Fibroblast of villous mesenchyme (primary cell): ENCODE measurements at places on chromosomes 7 and 10. TPM values are rescaled to one million over a fixed set of nuclear protein-coding genes. Genes with fewer than 3 reads are reported as not detected.

GRCh38 chr7:43771573-43771972 lies 13.1 kb downstream of the BLVRA start:
- no peak for DNase-seq

DNA sequence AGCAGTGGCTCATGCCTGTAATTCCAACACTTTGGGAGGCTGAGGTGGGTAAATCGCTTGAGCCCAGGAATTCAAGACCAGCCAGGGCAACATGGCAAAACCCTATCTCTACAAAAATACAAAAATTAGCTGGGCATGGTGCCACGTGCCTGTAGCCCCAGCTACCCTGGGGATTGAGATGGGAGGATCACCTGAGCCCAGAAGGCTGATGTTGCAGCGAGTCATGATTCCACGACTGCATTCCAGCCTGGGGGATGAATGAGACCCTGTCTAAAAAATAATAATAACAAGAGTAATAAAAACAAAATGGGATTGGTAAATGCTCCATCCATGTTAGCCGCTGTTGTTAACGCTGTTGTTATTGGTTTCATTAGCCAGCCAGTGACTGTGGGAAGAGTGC lies 1.3 kb upstream of the HKDC1 start:
- no peak for DNase-seq

DNA sequence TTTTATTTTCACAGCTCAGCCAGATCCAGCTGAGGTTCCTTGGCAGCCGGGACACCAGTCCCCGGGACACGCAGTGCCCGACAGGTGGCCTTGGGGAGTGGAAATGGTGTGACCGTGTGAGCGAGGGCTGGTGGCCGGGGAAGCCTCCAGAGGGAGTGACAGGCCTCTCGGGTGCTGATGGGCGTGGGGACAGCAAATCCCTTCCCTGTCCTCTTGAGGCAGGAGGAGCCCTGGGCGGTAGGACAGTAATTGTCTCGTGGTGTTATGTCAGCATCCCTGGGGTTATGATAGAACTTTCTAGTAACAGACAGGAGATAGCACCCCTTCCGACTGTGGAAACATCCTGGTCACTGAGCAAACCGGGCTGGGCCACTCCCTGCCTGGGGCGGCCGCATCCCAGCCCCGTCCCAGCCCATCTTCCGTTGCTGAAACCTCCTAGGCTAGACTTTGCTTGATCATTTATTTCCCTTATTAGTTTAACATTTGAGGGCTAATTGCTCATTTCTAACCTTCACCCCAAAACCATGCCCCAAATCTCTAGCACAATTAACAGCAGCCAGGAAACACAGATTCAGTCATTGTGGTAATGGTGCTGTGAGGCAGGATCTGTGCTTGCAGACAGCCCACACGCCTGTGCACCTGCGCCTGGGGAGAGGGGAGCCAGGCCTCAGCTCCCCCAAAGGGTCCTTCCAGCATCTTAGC lies 63.3 kb downstream of the ELFN1 start:
- no peak for DNase-seq

DNA sequence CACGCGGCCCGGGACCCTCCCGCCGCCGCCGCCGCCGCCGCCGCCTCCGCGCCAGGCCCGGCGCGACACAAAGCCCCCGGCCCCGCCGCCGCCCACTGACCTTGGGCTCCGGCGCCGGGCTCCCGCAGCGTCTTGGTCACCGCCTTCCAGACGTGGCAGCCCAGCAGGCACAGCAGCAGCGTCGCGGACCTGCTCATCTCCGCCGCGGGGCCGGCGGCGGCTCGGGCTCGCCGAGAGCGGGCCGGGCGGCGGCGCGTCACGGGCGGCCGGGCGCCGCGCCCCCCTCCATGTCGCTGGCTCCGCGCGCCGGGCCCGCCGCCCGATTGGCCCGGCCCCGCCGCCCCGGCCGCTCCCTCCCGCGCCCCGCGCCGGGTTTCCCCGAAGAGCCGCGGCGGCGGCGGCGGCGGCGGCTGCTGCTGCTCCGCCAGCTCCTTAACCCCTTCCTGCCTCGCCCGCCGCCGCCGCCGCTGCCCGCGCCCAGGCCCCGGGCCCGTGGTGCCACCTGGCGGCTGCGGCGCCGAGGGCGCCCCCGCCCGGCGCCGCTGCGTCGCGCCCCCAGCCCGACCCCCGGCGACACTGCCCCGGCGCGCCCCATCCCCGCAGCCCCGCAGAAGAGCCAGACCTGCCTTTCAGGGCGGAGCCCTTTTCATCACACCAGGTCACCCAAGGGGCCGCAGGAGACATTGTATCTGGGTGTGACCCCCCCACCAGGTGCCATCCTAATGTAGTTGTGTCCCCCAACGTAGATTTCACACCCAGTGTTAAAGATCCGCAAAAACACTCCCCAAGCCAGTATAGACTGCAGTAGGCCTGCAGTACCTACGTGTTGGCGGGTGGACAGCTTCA lies at the start of gene FAM171A1:
Gene FAM171A1 (minus strand): TSS at position 434 of the 846 bp plus-strand sequence. CDS start 237 bp downstream, at position 197.
- DNase-seq = peak; percentile 49

GRCh38 chr10:78729366-78729765 lies 339.4 kb upstream of the ZMIZ1 start:
- DNase-seq = no peak

GRCh38 chr10:22831586-22831985 lies 96.3 kb upstream of the ARMC3 start:
- no peak for DNase-seq

DNA sequence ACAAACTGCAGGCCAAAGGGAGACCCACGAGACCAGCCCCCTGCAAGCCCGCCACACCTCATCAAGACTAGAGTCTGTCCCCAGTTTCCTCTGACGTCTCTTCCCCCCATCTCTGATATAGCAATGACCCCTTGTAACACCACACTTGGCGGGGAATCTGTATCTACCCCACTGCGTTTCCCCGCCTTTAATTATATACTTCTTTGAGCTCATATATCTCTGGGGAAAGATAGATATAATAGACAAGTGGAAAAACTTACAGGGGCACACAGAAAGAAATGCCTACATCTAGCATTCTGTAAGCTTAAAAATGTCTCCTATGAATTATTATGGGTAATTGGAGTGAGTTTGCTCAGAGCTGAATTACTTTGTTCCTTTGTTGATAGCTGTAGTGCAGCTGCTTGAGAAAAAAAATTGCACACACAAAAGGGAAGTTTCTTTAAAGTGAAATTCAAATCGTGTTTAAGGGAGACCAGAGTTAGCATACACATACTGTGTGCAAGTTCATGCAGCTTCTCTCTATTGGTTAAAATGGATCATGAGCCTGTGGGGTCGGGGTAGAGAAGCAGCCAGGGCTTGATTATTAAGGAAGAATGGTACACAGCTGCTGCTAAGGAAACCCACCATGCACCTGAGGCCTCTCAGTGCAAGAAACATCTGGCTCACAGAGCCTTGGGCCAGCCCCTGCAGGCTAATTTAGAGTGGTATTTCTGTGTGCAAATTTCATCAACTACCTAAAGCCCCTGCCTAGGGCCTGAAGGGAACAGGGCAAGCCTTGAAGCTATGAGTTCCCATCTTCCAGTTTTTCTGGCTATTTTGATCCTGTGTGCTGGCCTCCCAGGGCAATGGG lies 32.5 kb downstream of the CDCA7L start:
- DNase-seq = no peak

DNA sequence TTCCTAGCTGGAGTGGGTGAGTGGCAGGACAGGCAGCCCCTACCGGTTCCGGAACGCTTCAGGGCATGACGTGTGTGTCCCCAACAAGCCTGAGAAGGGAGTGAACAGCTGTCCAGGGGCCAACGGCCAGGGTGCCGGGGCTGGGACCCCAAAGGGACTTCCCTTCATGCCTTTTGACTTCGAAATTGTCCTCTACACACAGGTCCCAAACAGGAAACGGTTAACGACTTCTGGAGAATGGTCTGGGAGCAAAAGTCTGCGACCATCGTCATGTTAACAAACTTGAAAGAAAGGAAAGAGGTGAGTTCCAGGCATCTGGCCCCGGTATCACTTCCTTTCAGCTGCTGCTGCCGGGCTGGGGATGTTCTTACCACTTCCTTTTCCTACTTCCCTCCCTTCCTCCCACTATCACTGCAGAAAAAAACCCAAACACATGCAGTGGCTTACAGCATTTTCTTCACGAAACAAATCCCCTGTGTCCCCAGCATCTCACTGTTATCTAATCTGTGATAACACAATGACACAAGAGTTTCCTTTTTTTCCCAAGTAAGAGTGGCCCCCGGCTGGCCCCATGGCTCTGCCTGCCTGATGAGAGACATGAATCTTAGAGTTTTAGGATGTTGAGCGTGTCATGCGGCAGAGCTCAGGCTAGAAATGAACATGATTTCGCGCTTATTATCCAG lies 63.2 kb downstream of the MKI67 start:
- DNase-seq = peak; percentile 13

DNA sequence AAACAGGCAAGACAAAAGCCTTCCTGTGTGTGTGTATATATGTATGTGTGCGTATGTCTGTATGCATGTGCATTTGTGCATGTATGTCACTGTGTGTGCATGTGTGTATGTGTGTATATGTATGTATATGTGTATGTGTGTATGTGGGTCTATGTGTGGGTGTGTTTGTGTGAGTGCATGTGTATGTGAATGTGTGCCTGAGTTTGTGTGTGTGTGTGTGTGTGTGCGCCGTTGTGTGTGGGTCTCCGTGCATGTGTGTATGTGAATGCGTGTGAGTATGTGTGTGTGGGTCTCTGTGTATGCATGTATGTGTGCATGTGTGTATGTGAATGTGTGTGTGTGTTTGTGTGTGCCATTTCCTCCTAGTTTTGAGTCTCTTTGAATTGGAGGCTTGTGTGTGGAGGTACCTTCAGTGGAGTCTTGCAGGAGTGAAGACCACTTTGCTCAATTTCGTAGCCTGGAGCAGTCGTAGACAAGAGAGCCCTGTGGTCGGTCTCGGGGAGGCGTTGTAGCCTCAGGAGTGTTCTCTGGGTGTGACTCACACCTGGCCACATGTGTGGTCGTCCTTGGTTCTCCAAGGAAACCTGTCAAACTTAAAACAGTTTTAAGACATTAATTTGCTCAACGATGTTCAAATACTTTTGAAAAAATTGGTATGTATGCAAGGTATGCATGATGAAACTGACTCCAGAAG lies 28.1 kb downstream of the INPP5A start:
- no peak for DNase-seq

DNA sequence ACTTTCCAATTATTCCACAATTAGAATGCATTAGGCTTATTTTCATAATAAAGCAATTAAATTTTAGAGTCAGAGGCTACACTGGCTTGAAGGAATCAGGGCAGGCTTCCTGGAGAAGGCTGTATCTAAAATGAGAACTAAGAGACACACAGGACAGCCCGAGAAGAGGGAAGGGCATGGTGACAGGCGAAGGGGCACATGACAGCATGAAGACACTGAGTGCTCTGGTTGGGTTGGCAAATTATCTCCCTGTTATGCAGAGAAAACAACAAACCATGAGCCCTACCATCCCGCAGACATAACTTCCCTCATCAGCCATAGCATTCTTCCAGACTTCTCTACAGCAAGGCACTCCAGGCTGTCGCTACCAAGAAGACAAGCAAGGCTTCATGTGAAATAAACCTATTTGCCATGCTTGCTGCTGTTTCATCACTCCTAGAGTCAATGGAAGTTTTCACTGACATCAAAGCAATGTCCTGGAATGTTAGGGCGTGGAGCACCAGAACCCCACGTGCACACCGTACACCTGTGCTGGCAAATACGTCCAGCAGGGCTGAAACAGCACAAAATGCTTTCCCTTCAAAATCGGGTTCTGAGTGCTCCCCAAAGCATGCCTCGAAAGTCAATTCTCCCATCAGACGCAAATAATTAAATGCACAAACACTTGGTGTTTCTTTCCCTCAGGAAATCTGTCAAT lies 21.3 kb downstream of the VOPP1 start:
- DNase-seq = no peak

DNA sequence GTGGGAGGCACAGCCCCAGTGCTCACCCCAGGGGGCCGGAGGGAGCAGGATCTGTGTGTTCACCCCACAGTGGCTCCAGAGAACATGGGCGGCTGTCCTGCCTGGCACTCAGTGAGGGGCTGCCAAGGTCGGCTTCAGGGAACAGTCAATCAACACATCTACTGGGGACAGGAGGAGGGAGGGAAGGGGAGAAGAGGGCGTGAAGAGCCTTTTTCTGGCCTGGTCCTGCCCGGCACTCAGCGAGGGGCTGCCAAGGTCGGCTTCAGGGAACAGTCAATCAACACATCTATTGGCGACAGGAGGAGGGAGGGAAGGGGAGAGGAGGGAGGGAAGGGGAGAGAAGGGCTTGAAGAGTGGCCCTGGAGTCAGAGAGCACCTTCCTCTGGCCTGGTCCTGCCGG lies 184.9 kb downstream of the ADARB2 start:
- DNase-seq = no peak

- DNase-seq = no peak
Observed at GRCh38 chr7:137266764-137267163, 76.8 kb downstream of the PTN start.

The PTPRZ1 gene
- 0.43 TPM in 1 of 2 replicates, not detected in the other for total RNA-seq

The RAMP3 gene
- total RNA-seq = not detected in 2 replicates

The SPDYE11 gene
- not detected in 2 replicates for total RNA-seq

The GRM3 gene
- total RNA-seq = not detected in 2 replicates

The ZNF248 gene
- total RNA-seq = 11.3 and 12.5 TPM in 2 replicates

The MRLN gene
- total RNA-seq = not detected in 2 replicates

The EN2 gene
- under 0.01 TPM in 1 of 2 replicates, not detected in the other for total RNA-seq
